NCI-H187 (cell line): ENCODE measurements at places on chromosomes 5 and 9.

GRCh38 chr5:16615741-16616535 lies 859 bp downstream of the RETREG1 start:
- no peak for DNase-seq

DNA sequence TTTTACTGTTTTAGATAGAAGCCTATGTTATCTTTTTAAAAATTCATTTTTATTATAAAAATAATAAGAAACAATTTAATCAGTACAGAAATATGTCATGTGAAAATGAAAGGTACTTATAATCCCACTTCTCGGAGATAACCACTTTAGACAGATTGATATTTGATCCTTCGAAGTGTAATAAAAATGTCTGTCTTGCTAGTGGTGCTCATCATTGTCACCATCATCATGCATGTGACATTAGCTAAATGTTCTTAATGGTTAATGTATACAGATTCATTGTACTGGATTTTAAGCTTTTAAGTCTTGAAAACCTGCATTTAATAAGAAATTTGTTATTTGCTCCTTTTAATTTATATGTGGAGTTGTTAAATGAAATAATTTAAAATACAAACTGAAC lies 30.1 kb upstream of the FAM120AOS start:
- no peak for DNase-seq

DNA sequence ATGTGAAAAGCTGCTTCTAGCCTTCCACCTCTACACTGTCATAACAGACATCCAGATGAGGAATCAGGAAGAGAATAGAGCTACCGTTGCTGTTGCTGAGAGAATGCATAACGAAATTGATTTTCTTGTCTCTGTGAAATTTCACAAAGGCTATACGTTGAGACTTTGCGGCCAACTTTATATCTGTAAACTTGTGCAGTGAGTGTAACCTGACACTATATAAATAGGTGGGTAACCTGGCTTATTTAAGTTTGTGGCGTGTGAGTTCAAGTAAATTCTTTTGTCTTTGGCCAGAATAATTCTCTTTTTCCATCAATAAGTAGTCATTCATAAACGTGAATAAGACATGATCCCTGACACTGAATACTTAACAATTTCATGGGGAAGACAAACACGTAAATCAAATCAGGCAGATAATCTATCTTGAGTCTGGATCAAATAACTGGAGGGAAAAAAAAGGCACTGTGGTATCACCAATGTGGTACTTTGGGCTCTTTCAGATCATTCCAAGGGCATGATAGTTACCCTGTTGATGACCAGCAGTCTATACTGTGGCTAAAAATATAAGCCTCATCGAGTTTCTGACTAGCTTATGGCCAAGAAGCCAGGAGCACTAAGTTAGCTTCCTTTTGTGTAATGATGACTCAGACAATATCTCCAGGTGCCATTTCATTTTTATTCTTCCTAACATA lies 98.2 kb upstream of the RASA1 start:
- no peak for DNase-seq

DNA sequence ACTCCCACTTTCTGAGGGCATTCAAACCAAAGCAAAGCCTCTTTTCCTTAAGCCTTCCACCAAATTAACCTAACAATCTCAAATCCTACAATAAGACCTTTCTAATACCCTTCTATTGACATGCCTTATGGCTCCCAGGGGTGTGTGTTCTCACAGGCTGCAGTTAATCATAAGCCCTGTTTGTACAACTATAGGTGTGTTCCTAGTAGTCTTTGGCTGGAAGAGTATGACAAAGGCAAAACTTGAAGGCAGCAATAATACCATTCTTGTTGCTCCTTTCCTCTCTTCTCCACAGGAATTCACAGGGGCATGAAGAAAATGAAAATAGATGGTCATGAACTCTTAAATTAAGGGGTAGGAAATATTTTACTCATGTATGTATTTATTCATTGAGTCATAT lies 10.9 kb upstream of the FBXO38 start:
- DNase-seq = no peak

- DNase-seq = no peak
These were observed 70.7 kb upstream of the CPLX2 start for GRCh38 chr5:175800656-175801081.

- no peak for DNase-seq
These were observed 170.3 kb downstream of the PDZD2 start for GRCh38 chr5:31809050-31809870.

DNA sequence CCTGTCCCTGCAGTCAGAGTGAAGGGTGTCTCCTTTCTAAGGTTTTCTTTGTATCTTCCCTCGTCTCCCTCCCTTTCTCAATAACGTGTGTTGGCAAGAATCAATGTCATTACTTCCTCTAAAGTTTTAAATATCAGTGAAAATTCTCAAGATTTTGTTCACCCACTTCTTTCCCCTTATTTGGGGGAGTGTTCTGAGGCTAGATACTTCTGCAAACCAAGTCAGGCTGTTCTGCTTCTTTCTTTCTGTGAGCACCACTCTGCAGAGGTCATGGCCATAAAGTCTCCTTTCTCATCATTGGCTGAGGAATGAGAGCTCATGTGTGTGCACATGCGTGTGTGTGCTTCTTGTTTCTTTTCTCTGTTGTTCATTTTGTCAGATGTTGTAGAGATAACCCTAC lies 26.6 kb upstream of the SPATA31C2 start:
- DNase-seq = no peak
